NCI-H1048 (cell line): ENCODE measurements at places on chromosomes 13 and 19.

DNA sequence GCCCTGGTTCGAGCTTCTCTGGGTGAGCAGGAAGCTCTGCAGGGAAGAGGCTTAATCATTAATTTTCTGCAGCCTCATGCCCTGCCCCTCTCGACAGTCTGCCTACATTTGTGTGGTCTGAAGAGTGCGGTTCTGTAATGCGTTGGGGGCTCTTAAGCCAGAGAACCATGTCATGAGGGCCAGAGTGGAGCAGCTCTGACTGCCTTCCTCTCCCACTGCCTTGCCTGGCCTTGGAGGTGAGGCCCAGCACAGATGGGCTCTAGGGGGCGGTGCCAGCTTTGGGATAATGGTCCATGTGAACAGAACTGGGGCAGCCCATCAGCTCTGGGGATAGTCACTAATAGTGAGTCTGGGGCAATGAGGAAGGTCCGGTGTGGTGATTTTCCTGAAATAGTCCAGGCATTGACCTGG, 5.7 kb downstream of the FGF9 start:
- DNase-seq: no peak

DNA sequence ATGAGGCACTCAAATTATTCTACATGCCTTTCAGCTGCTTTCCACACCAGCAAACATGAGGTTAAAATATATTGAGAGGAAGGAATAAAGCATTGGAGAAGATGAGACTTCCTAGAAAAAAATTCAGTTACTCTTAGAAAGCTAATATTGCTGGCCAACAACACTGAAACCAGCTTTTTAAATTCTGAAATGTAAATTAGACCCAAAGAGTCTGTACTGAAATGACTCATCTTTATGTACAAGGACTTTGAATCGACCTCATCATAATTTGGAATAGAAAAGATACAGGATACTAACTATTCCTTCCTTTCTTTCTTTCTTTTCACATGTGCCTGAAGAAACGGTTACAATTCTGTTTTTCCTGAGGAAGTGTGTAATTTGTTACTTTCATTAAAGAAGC, 6.5 kb upstream of the HSPH1 start:
- DNase-seq: no peak

- DNase-seq: no peak
Measured at GRCh38 chr19:55223291-55224037, 5.1 kb downstream of the TMEM86B start.

DNA sequence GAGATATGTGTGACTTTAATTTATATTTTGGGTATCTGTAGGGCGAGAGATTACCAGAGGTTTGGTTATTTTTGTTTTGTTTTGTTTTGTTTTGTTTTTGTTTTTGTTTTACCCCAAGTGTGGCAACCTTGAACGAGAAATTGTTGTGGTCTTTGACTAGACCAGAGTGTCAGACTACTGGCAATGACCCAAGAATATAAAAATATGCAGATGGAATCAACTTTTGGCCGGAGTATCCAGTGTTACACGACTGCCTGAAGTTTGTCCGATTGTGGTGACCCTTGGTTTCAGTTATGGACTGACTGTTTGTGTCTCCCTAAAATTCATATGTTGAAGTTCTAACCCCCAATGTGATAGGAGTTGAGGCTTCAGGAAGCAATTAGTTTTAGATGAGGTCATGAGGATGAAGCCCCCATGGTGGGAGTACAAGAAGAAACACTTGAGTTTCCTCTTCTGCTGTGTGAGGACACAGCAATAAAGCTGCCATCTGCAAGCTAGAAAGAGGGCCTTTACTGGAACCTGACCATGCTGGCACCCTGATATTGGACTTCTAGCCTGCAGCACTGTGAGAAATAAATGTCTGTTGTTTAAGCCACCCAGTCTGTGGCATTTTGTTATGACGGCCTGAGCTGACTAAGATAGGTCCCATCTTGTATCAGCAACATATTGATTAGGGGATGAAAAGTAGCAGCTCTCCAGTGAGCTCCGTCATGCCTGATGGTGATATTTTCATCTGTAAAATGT, 261.7 kb downstream of the MTUS2 start:
- DNase-seq: no peak

DNA sequence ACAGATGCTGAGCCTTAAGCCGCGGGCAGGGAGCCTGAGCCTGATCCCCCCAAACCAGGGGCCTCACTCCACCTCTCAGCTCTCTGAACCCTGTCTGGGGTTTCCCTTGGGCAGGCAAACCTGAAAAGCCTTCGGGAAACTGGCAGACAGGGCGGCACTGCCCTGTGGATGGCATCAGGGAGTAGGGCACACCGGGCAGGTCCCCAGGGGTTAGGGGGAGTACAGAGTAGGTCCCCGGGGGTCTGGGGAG, 9.7 kb downstream of the MKNK2 start:
- DNase-seq: no peak

DNA sequence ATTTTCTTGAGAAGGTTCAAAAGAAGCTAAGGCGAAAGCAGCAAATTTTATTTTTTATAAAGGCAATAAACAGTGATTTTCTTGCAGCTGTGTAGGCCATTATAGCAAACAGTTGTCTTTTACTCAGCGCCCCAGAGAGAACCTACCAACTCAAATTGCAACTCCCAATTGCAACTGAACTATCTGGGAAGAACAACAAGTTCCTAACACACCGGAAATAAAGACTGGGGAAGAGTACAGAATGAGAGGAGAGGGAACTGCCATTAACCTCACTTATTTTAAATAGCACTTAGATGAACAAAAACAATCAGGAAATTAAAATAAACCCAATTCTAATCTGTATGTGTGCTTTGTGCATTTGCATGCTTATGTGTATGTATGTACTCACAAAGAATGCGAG, 171.1 kb downstream of the KCTD12 start:
- DNase-seq: no peak

- DNase-seq: no peak
Measured at GRCh38 chr19:53823380-53824120, 564 bp downstream of the NLRP12 start.

DNA sequence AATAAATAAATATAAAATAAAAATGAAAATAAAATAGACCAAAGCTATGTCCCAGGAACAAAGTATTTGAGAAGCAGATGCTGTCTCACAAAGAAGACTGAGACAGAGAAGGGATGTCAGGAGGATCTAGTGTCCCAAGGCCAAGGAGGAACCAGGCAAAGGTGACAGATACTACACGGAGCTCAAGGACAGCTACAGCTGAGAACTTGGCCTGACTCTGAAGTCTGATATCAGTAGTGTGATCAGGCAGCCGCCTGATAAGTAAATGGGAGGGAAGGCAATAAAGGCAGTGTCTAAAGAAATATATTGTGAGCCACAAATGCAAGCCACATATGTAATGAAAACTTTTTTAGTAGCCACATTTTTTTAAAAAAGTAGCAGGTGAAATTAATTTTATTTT, 20.4 kb upstream of the NANOS3 start:
- no peak for DNase-seq

GRCh38 chr13:30165071-30165470, 142.3 kb downstream of the KATNAL1 start:
- DNase-seq: no peak

DNA sequence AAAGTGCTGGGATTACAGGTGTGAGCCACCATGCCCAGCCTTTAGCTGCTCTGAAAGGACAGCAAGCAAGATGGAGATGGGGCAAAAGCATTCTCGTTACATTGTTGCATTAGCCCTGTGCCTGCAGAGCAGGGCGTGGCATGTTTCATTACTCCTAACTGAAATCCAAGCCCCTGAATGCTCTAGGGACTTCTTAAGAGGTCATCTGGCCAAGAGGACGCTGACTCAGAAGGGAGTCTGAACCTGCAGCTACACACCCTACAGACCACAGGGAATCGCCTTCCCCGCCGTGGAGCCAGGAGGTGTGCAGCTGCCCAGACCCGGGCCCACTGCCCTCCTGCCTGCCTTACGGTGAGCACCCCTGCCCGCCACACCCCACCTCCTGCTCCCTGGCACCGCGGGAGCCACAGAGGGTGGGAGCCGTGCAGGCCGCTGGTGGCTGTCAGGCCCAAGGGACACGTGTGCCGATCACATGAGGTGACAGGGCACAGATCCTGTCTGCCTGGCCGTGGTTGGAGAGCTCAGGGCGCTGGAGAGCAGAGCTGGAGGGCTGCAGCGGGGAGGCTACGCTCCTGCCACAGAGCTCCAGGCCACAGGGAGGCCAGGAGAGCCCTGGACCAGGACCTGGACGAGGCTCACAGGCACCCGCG, 27.2 kb downstream of the ADPRHL1 start:
- DNase-seq: no peak

DNA sequence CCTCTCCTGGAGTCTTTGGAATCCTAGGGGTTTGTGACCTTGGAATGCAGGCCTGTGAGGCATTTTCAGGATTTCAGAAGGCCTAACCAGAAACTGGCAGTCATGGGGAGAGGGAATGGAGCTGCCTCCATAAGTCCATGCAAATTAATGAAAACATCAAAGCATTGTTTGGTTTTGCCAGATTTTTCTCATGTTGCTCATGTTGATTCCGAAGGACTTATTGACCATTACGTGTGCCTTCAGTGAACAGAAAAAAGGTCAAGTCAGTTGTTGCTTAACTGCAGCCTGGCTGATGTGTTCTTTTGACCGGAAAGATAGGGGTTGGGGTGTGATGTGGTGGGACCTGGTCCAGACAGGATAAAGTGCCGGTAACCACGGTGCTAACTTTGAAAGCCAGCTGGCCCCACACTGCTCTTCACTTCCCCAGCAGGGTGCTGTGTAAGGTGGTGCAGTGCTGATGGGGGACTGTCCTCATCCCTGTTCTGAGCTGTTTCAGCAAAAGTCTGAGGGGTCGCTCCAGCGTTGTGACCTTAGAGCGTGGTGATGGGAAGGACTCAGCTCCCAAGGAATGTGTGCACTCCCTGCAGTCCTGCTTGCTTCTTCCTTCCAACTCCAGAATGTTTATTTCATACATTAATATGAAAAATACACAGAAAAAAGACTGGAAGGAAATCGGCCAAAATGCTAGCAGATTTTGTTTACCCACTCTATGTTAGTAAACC, 3.5 kb downstream of the RNF113B start:
- DNase-seq: no peak

- DNase-seq: no peak
Measured at GRCh38 chr13:102772042-102772425, 1.6 kb downstream of the TEX30 start.

DNA sequence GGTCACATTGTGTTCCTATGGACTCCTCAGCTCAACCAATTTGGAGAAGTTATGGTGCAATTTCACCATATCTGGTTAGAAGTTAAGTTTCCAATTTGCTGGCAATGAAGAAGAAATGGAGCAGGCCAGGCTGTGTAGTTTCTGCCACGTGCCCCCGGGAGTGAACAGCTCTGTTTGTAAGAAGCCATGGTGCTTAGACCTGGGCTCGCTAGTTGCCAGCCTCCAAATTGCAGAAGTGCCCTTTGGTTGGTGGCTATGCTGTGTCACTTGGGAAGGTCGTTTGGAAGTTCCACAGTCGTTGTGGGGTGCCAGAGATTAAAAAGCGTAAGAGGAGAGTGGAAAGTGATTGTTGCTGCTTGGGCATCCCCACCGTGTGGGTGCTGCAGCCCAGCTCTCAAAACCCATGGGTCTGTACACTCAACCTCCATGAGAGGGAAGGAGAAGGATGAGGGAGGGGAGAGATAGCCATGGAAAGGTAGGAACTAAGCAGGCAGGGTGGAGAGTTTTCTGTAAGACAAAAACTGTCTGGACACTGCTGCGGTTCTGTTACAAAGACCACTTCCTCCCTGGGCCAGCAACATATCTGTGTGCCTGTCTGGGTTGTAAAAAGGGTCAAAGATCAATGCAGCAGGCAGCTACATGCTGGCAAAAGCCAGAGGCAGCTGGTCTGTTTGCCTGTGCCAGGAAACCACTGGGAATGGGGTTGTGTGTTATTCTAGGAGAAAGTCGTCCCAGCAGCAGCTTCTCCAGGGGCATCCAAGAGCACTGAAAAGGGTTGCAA, 10.8 kb downstream of the ALOX5AP start:
- no peak for DNase-seq

DNA sequence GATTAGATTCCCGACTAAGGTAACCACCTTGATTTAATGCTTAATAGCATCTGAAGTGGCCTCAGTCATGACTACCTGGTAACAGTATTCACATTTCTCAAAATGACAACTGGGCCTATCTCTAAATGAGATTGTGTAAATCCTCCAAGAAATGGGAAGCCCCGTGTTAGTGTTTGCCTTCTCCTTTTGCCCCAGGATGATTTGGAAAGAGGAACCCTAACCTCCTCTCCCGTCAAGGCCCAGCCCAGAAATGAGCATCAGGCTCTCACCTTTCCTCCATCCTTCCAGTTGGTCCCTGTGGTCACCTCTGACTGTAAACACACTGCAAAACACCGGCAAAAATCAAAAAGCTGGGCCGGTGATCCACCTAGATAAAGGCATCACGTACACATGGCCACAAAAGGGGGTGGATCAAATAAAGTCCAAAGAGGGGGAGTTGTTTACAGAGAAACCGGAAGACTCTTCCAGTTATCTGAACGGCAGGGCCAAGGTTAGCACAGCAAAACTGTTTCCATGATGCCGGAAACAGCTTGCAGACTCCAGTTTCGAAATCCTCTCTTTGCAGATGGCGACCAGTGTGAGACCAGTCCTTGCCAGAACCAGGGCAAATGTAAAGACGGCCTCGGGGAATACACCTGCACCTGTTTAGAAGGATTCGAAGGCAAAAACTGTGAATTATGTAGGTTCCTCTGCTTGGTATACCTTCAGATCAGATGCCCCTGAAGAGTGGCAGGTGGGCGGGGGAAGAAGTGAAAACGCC, 16.4 kb downstream of the F10 start:
- no peak for DNase-seq

DNA sequence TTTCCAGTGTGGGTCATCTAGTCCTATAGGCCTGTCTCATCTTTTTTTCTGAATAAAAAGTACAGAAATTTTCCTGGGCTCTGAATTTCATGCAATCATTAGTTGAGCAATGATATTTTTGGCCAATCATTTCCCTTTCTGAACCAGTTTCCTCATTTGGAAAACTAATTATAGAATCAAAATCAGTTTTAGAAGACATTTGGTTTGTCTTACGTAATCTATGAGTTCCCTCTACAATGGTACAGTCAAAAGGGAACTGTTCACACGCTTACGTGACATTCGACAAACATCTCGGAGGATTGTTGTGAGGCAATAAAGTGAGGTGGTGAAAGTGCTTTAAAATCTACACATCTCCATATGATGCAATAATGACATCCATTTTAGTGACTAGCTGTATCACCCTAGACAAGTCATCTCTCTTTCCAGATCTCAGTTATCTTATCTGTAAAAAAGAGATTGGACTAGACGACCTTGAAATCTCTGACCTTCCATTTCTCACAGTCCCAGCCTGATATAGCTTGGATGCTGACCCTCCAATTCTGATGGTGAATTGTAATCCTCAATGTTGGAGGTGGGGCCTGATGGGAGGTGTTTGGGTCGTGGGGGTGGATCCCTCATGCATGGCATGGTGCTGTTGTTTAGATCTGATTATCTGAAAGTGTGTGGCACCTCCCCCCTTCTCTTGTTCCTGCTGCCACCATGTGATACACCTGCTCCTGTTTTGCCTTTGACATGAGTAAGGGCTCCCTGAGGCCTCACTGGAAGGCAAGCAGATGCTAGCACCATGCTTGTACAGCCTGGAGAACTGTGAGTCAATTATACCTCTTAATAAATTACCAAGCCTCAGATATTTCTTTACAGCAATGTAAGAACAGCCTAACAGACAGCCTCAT, 26.7 kb downstream of the FLT1 start:
- DNase-seq: no peak

- DNase-seq: no peak
Measured at GRCh38 chr19:45146741-45147205, 14.0 kb downstream of the NKPD1 start.

- DNase-seq: no peak
Measured at GRCh38 chr13:38981096-38981495, 9.5 kb downstream of the STOML3 start.

- no peak for DNase-seq
Measured at GRCh38 chr13:110216398-110217041, 90.4 kb downstream of the COL4A1 start.

- DNase-seq: no peak
Measured at GRCh38 chr19:7661744-7662538, 6.9 kb upstream of the RETN start.
